ENCODE measurements at places on chromosomes 1 and 21.
A peak's percentile ranks its signal among the peaks of the same experiment; 100 is the strongest.

- DNase-seq, result no peak
Measured at GRCh38 chr1:36133484-36133883, 8.5 kb upstream of the COL8A2 start.

GRCh38 chr1:27037518-27037917, 24.9 kb upstream of the TENT5B start:
- no peak for DNase-seq

DNA sequence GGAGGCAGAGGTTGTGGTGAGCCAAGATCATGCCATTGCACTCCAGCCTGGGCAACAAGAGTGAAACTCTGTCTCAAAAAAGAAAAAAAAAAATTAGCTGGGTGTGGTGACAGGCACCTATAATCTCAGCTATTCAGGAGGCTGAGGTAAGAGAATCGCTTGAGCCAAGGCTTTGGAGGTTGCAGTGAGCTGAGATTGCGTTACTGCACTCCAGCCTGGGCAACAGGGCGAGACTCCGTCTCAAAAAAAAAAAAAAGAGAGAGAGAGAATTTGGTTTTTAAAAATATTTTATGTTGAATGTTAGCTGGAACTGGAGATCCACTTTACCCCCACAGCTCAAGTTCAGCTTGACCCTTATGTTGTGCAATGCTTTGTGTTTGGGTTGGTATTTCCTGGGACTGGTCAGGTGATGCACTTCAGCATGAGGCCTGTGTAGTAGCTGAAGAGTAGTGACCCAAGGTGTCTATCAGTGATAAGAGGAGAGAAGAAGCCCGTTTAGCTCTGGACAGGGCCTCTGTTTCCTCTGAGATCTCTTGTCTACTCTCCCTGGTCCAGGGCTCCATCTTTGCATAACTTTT, 36.8 kb upstream of the MACF1 start:
- no peak for DNase-seq

DNA sequence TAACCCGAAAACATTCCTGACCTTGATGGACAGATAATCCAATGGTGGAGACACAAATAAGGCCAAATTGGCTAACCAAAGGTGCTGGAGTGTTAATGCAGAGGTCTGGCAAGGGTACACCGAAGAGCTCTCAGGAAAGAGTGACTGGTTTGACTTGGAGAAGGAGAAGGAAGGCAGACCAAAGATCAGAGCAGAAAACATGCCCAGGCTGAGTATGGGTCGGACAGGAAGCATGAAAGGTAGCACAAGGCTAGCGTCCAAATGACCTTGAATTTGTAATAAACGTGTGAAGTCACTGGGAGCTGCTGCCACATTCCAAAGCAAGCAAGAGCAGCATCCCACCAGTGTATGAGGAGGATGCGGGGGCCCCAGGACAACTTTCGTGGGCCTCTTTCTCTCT, 45.7 kb downstream of the APP start:
- no peak for DNase-seq

DNA sequence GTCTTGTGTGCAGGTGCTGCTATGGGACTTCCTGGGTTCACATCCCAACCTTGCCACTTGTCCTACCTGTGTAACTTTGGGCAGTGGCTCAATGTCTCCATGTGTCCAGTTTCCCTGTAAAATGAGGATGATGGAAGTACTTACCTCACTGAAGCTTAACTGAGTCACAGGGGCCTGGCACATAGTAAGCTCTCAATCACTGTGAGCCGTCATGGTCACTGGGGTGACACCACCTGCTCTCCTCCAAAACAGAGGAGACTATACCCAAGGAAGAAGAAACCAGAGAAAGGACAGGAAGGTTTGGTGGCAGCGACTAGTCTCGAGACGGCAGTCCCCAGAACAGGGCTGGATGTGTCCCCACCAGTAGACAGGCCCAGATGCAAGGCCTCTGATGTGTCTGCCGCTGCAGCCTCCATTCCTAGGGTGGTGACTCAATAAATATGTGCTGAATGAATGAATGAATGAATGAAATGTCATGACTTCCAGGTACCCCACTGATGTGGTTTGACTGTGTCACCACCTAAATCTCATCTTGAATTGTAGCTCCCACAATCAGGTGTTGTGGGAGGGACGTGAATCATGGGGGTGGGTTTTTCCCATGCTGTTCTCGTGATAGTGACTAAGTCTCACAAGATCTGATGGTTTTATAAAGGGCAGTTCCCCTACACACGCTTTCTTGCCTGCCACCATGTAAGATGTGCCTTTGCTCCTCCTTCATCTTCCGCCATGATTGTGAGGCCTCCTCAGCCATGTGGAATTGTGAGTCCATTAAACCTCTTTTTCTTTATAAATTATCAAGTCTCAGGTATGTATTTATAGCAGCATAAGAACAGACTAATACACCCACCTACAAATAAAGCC, 13.0 kb upstream of the LRP8 start:
- no peak for DNase-seq

DNA sequence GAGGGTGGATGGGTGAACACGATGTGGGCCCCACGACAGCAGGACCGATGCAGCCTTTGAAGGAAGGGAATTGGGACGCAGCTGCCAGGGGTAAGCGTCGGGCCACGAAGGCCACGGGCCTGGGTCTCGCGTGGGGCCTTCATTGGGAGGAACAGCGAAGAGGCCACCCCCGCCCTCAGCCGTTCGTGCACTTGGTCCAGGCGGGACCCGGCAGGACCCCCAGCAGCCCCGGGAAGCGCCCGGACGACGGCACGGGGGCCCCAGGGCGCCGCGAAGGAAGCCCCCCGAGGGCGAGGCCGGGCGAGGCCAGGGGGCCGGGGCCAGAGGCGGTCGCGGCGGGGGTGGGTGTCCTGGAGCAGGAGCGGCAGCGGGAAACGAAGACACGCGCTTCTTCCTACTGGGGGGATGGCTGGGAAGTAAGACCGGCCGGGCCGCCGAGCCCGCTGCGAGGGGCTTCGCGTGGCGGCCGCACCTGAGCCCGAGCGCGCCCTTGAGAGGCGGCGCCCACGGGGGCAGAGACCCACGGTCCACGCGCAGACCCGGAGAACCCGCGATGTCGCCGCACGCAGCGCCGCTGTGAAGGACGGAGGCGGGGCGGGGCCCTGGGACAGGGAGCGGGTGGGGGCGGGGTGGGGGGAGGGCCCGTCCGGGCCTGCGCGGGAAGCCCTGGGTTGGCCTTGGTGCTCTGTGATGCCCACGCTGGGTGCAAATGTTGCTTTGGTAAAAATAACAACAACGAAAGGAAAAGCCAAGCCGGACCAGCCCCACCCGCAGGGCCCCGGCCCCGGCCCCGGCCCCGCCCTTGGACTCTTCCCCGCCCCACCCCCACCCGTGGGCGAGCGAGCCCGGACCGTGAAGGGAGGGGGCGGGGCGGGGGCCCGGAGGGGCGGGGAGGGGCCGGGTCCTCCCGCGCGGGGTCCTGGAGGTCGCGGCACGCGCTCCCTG, 56.0 kb upstream of the ADARB1 start:
- DNase-seq, result peak; percentile 40

DNA sequence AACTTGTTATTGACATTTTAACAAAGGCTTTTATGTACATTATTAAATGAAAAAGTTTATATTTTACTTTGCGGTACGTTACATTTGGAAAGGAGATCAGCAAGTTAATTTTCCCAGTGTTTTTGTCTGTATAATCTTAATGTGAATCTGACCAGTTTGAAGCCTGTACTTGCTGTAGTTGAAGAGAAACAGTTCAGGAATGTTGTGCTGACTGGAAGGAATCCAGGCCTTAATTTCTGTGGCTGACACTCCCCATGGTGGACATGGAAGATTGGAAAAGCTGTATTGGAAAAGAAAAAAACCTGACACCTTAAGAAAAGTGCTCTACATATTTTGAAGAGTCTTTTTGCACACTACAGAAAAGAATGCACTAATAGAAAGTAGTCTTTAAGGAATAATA, 15.5 kb downstream of the LEPR start:
- DNase-seq, result no peak

- DNase-seq, result peak; percentile 34
Measured at GRCh38 chr21:38205940-38206339, 50.9 kb upstream of the KCNJ15 start.

GRCh38 chr1:172380441-172381244, 39.8 kb upstream of the C1orf105 start:
- no peak for DNase-seq

DNA sequence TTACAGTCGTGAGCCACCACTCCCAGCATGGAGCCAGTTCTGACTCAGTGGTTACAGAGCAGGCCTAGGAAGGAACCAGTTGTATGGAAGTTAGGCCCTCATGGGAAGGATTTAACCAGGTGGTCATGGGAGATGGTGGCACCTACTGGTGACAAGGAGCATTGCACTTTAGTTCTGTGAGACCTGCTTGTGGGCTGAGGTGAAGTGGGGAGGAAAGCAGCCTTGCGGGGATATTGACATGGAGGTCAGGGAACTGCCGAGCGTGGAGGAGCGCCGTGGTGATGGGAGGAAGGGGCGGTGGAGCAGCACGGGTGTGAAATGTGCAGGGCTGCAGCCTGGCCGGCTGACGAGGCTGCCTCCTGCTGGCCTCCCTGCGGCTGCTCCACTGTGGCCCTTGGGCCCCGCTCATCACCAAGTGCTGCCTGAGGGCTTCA, 100.4 kb downstream of the GALNT2 start:
- peak; percentile 36 for DNase-seq

DNA sequence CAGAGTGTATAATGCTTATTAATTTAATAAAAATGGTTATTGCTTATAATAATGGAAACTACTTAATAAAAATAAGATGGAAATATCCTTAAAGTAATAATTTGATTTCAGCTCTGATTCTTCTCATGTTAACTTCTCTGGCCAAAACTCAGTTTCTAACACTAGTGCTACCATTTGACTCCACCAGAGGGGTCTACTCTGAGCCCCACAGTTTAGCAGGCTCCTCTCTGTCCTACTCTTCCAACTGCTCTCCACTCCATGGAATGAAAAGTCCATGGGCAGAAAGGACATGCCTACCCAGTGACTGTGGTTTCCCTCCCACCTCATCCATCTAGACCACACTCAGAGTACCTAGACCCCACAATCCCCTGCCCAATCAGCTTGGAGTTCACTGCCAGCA, 489.1 kb upstream of the CAMK1G start:
- no peak for DNase-seq

DNA sequence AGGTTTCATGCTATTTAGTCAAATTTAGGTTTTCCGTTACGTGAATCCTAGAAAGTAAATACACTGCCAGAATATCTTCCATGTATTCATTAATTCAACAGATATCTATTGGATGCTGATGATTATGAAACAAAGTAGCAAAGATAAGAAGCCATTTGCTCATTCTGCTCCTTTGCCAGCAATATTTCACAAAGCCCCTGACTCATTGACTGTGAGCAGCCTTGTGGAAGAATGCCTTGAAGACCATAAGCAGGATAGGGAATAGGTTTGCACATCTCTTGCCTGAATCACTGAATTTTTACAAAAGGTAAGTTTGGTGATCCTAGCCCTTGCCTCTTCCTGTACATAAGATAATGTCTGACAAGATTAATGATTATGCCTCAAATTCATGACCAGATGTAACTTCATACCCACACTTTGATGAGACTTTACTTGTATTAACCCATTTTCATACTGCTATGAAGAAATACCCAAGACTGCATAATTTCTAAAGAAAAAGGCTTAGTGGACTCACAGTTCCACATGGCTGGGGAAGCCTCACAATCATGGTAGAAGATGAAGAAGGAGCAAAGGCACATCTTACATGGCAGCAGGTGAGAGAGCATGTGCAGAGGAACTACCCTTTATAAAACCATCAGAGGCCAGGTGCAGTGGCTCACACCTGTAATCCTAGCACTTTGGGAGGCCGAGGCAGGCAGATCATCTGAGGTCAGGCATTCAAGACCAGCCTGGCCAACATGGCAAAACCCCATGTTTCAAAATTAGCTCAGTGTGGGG, 1.6 kb upstream of the PIGK start:
- no peak for DNase-seq

- DNase-seq, result no peak
Measured at GRCh38 chr1:205515781-205516253, 11.3 kb downstream of the CDK18 start.

DNA sequence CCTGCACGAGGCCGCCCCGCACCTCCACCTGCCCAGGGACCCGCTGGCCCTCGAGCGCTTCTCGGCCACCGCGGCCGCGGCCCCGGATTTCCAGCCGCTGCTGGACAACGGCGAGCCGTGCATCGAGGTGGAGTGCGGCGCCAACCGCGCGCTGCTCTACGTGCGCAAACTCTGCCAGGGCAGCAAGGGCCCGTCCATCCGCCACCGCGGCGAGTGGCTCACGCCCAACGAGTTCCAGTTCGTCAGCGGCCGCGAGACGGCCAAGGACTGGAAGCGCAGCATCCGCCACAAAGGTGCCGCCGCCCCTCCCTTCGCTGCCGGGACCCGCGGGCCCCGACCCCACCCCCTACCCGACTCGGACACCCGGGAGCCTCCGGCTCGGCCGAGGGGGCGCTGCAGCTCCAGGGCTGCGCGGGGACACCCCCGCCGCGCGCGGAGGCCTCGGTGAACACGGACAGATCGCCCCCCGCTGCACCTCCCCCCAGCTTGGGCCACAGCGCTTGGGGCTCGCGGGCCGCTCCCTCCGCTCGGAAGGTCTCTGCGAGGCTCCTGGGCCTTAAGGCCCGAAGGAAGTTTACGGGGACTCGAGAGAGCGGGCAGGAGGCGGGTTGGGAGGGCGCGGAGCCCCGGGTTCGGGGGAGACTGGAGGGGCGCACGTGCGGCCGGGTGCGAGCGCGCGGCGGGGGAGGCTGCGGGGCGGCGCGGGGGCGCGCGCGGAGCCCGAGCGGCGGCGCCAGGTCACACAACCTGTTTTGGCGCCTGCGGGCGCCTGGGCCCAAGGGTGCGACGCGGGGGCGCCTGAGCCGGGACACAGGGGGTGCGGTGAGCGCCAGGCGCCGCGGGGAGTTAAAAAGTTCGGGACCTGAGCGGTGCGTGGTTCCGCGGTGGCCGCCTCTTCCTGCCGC, 1.2 kb downstream of the SAMD11 start:
- DNase-seq, result peak; percentile 73

DNA sequence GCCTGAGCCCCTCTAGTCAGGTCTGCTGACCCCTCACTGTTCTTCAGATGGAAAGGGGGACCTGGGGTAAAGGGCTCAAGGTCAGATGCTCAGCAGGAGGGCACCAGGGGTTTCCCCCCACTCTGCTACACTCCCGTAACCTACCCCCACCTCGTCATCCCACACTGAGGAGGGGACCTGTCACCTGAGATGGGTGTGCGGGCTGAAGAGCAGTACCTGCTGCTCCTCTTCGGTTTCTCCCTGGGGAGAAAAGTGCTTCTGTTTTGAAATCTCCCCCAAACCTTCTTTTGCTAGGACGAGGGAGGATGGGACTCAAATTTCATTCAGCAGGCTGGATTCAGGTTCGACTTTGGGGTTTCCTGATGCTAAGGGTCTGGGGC, 65.2 kb downstream of the SYT2 start:
- DNase-seq, result no peak
